ENCODE measurements at places on chromosomes 3 and 15. TPM values are rescaled to one million over a fixed set of nuclear protein-coding genes. Genes with fewer than 3 reads are reported as not detected.

GPR27 gene
- not detected for total RNA-seq

DNA sequence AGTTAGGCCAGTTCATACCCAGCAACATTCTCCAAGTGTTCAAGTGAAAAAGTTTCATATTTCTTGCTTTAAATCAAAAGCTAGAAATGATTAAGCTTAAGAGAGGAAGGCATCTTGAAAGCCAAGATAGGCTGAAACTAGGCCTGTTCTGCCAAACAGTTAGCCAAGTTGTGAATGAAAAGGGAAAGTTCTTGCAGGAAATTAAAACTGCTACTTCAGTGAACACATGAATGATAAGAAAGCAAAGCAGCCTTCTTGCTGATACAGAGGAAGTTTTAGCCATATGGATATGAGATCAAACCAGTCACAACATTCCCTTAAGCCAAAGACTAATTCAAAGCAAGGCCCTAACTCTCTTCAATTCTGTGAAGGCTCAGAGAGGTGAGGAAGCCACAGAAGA lies 274.7 kb downstream of the TUSC7 start:
- DNase-seq: no peak

- DNase-seq: no peak
These were observed 149.3 kb upstream of the TGFBR2 start for GRCh38 chr3:30457081-30457480.

SERINC4 gene
- total RNA-seq: not detected

- DNase-seq: no peak
These were observed 769 bp downstream of the C2CD4A start for GRCh38 chr15:62067448-62068044.

DNA sequence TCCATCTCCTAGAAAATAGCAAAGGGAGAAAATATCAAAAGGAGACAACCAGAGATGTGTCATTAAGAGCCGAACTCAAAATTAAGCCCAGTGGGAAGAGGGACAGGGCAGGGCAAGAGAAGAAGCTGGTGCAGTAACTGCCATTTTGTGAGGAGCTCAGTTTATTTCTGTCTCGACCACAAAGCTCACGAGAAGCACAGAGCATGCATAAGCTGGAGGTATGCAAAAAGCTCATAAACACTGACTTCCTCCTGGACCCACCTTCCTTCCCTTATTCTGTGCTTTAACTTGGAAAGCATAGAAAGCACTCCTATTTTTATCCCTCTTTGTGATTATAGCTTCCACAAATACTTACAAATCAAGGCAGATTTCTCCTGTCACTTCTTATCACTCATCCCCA lies 81.3 kb downstream of the DGKG start:
- DNase-seq: no peak

Data from H4 (cell line).